Naive B cell (primary cell): ENCODE measurements at places on chromosomes 6 and 20.

DNA sequence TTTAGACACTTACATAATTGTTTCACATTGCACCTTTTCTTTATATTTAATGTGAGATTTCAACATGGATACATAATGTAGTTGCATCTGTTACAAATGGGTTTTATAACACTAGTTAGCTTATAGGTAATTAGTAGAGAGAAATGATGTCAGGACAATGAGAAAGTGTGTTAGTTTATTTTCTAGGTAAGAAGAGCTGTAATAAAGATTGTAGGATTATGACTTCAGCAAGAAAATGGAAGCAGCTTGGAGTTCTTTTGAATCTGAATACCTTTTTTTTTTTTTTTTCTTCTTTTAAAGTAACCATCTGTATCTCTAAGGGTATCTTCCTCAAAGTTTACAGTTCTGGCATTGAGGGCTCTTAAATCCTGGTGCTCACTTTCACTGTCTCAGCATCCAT is 35.3 kb downstream of the CD2AP start:
- no peak for DNase-seq

DNA sequence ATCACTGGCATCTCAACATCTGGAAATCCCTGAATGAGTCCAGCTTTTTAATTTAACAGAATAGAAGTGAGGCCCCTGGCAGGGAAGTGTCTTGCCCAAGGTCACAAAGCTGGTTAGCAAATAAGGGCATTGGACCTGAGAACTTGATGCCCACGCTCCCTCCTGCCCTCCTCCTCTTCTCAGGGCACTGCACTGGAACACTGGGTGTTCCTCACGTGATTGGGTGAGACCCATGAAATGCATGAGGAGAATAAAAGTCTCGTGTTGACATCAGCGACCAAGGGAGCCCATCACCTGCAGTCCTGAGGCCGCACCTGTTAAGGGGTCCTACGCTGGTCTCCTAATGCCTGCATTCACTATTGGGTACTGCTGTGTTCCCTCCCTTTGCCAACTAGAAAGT is 7.4 kb downstream of the FAM50B start:
- no peak for DNase-seq

- DNase-seq, result no peak
Measured at GRCh38 chr6:158366363-158366762, 54.1 kb downstream of the TULP4 start.

DNA sequence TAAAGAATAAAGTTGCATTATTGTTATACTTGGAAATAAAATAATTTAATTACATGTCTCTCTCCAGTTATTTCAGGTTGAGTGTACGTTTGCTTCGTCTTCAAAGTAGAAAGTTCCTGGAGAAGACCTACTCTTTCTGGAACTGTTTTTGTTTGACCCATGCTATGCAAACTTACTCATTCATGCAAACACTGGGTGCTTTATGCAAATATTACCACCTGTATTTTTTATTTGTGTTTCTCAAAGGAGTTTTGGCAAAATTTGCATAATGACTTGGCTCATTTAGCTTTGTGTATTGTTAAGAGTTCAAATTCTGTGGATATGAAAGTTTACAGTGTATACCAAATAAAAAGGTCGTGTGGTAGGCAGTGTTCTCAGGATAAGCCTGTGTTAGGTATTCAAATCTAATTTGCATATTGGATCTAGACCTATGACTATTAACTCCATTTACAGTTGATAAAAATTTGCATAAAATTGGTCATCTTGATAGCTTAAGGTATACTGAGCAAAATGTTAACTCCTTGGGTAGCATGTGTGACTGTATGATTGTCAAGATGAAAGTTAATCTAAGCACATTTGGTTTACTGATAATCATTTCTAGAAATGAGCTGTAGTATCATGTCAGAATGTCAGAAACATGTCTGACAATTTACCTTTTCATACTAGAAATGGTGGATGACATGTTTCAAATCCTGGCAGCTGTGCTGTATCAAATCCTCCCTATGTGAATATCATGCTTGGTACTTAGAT is 65.2 kb downstream of the CDKAL1 start:
- DNase-seq, result no peak

DNA sequence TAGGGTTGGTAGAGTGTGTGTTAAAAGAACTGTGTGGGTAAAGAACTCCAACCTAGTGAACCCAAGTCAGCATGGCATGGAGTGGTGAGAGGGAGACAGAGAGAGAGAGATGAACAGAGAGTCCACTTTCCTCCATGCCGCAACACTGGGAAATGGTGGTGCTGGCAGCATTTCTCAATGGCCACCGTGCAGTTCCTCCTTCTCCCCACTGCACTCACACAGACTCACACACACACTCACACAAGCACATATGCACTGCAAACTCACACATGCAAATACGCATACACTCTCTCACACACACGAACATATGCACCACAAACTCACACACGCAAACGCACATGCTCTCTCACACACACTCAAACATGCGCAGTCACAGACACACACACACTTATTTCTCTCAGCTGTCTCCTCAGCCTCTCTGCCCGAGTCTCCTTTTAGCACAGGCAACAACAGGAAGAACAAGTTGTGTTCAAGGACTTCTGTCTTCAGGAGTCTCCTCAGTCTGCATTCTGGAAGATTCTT is 66.5 kb upstream of the LY86 start:
- no peak for DNase-seq

DNA sequence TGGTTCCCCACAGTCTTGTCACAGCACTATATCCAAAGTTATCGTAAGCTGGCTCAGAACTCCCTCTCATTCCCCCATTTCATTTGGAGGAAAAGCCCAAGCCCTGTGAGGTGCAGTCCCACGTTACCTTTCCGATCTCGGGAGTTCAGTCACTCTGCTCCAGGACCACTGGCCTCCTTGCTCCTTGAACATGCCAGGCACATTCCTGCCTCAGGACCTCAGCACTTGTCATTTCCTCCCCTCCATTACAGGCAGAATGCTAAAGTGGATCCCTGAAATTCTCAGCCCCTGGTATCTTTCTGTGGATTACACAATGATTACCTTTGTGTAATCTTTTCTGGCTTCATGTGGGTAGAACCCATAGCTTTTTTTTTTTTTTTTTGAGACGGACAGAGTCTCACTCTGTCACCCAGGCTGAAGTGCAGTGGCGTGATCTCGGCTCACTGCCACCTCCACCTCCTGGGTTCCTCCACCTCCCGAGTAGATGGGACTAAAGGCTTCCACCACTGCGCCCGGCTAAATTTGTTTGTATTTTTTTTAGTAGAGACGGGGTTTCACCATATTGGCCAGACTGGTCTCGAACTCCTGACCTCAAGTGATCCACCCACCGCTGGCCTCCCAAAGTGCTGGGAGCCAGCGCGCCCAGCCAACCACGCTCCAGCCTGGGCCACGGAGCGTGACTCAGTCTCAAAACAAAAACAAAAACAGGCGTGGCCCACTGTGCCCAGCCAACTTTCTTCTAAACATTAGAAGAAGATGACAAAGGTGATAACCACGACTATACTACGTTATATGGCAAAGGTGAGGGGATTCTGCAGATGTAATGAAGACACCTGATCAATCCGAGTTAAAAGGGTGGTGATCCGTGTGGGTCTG is 4.0 kb upstream of the OXT start:
- no peak for DNase-seq

DNA sequence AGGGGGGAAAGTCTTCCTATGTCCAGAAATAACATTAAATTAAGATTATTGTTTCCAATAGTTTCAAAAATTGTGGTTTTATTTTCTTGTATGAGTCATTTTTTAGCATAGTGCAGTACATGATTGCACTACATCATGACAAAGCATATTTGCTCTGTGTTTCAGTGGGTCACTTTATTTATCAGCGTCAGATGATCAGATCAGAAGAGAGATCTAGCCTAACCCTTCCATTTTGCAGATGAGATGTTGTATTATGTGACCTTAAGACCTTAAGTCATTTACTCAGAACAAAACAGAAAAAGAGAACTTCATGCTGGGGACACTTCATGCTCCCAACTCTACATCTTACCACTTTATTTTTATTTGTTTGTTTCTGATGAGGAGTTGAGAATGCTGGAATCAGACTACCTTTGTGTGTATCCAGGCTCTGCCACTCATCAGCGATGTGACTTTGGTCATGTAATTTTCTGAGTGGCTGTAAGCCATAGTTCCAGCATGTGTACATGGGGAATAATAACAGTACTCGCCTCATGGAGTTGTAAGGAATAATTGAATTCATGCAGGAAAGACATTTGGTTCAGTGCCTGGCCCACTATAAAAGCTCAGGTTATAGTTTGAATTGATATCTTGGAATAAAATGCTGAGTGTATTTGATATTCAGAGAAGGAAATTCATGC is 13.5 kb downstream of the EYA4 start:
- no peak for DNase-seq
